ENCODE measurements at places on chromosomes 12 and 14.

GRCh38 chr14:57847096-57847495 is 18.8 kb downstream of the SLC35F4 start:
- DNase-seq = no peak

- DNase-seq = no peak
Observed at GRCh38 chr14:60051721-60052221, 40.0 kb upstream of the PCNX4 start.

- no peak for DNase-seq
Observed at GRCh38 chr14:69346710-69347109, 51.4 kb downstream of the ERH start.

DNA sequence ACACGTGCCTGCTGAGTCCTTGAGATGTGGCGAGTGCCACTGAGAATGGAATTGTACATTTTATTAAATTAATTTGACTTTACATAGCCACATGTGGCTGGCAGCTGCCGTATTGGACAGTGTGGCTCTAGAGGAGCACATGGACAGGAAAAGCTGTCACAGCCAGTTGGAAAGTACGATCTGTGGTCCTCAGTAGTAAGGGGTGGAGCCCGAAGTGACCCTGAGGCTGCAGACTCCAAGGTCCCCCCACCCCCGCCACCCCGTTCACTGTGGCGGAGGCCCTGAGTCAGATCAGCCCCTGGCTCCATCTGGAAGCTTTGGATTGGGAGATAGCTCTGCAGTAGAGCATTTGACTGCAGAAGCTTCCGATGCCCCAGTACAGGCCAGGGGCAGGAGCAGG is 25.8 kb upstream of the BEGAIN start:
- DNase-seq = no peak

Data from stimulated activated CD4-positive, alpha-beta T cell treated with anti-CD3 and anti-CD28 coated beads, Interleukin-12 subunit alpha, Interleukin-12 subunit beta, amount 100 ng/mL, for 4 hours (primary cell).